ENCODE measurements at places on chromosomes 4 and X.

- no peak for DNase-seq
These were observed 382.4 kb upstream of the GALNT7 start for GRCh38 chr4:172786039-172786792.

DNA sequence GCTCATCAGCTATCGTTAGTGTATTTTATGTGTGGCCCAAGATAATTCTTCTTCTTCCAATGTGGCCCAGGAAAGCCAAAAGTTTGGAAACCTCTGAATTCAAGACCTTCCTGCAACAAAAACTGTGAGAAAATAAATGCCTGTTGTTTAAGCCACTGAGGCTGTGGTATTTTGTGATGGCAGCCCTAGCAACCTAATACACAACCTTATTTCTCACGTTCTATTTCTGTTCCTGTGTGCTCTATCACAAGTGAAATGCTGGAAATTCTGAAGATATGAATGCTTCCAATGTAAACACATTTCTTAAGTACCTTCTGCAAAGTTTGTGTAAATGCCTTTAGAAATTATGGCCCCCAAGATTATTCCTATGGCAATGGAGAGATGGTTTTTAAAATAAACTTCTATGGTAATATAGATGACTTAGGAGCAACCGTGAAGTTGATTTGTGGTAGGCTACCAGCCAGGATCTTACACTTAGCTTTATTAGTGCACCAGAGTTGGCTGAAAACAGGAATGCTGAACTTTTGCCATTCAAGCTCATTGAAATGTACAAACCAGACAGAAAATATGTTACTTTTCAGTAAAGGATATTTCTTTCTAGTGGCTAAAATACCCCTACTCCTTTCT is 148.0 kb downstream of the USP46 start:
- DNase-seq = no peak

GRCh38 chr4:3681191-3681590 is 85.0 kb upstream of the ADRA2C start:
- no peak for DNase-seq

- DNase-seq = no peak
These were observed 40.4 kb upstream of the MAOA start for GRCh38 chrX:43615660-43616059.

DNA sequence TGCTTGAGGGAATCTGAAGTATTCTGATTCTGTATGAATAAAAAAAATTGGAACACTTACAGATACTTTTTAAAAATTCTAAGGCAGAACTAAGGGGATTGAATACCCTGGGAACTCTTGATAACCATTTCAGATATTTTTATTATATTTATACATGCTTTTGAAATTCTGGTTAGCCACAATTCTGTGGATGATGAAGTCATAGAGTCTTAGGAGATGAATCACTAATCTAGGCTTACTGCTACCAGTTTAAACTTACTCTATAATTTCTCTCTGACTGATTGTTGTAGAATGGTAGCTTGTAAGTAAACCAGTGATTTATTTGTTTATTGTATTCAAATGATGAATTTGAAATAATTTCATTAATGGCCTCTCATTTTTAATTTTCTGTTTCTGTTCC is 11.4 kb upstream of the SLAIN2 start:
- no peak for DNase-seq

- no peak for DNase-seq
These were observed 80.9 kb downstream of the FAM114A1 start for GRCh38 chr4:38948551-38948950.

DNA sequence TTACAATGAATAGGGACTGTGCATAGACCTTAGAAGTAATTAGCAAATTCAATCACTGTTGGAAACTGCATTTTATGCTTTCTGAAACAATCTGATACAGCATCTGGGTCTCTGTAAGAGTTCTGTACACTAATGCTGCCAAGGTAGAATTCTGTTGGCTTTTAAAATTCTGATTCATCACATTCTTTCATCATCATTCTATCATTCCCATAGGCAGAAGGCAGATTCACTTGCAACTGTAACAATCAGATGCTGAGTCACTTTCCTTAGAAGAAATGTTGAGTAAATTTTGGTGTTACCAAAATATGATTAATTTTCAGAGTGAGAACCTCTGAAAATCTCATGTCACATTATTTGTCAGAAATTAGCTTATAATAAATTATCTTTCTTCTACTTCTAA is 267.2 kb downstream of the MAPK10 start:
- no peak for DNase-seq

- no peak for DNase-seq
These were observed 79.8 kb upstream of the PPARGC1A start for GRCh38 chr4:23969635-23970145.

- DNase-seq = no peak
These were observed 763.4 kb downstream of the PCDH18 start for GRCh38 chr4:136768925-136769275.

GRCh38 chrX:10620121-10620699 is at the start of gene MID1:
MID1 (minus strand) TSS chrX:10620585; CDS start chrX:10567547, 53,038 bp downstream.
- DNase-seq = peak; percentile 53

GRCh38 chr4:26874110-26874509 is 13.5 kb downstream of the STIM2 start:
- no peak for DNase-seq

DNA sequence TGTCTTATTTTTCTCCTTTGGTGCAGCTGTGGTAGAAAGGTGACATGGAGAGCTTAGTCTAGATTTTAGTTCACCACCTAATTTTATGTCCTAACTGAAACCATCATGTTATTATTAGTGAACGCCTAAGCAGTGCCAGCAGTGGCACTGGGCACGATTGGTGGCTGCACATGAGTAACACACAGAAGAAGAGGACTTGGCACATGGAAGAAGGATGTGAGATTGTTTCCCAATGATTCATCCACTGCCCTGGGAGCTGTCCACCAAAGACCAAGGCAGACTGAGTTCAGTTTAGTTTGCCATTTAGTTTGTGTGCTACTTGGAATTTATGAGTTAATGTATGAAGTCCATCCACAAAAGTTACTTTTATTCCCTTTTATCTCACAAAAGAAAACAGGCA is 68.1 kb upstream of the NAP1L5 start:
- no peak for DNase-seq

DNA sequence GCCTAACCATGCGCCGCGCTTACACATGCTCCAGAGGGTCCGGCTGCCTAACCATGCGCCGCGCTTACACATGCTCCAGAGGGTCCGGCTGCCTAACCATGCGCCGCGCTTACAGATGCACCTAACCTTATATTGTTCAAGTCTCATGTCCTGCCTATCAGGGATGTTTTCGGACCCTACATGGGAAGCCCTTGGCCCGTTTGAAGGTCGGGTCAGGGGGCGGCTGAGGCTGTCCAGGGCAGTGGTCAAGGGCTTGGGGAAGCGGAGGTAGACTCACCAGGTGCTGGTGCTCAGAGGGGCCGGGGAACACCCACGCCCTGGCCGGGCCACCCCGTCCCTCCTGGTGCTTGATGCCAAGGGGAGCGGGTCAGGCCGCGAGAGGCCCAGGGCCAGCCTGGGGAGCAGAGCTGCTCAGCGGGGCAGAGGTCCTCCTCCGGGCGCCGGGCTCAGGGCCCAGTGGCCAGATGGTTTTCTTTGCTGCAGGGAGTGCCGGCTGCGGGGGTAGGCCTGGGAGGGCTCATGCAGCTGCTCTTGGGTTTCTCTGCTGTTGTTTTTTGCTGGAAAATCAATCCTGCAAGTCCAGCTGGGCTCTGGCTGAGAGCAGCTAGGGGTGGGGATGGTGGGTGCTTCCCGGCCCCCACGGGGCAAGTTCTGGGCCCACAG is 35.4 kb upstream of the SPON2 start:
- DNase-seq = peak; percentile 20

- no peak for DNase-seq
These were observed 139.2 kb upstream of the RBPJ start for GRCh38 chr4:26181616-26182015.

DNA sequence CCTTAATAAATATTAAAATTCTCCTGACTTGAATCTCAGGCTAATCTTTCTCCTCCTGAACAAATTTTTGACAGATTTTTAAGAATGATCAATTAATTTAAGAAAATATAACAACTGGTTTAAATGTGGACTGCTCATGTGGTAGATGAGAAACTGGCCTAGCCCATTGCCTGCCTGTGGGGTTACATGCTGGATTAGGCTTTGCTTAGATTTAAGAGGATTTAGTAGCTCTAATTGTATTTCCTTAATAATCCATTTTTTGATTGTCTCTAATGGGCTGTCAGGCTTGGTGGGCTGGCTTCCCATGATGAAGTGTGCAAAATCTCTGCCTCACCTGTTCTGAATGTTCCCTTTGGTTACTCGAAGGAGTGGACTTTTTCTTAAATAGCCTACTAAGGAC is 27.8 kb upstream of the LIMCH1 start:
- DNase-seq = no peak

- no peak for DNase-seq
These were observed 19.4 kb downstream of the GABRA2 start for GRCh38 chr4:46370531-46370930.

DNA sequence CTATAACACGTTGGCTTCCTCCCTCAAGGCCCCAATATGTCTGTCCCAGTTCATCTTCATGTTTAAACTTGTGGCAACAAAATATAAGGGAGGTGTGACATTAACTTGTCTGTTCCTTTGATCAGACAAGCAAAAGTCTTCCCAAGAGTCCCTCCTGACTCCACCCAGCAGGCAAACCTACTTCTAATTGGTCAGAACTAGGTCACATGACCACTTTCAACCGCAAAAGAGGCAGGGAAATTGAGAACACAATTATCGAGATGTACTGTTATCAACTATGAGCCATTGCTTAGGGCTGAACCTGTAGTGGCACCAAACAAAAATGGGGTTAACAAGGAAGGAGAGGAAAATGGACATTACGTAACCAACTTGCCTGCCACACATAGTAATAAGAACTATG is 246.8 kb upstream of the TET2 start:
- no peak for DNase-seq

DNA sequence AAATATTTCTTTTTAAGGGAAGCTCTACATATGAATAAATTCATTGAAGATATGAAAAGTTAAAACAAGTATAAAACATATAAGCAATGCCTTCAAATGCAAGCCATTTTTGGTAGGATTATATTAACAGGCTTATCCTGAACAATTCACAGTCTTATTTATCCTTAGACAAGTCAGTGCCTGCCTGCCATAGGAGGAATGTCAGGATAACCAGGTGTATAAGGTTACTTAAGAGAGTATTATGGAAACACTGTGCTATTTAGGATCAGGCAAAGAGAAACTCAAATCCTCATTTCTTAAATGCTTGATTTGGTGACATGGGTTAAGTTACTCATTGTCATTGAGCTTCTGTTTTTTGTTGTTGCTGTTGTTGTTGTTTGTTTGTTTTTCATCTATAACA is 2029.9 kb upstream of the AGA start:
- no peak for DNase-seq

- no peak for DNase-seq
These were observed 1.2 kb upstream of the TAPT1 start for GRCh38 chr4:16227462-16227868.

- no peak for DNase-seq
These were observed 3.1 kb upstream of the CDKL5 start for GRCh38 chrX:18422325-18422724.

- DNase-seq = no peak
These were observed 361.2 kb downstream of the PCDH7 start for GRCh38 chr4:31081366-31081765.

DNA sequence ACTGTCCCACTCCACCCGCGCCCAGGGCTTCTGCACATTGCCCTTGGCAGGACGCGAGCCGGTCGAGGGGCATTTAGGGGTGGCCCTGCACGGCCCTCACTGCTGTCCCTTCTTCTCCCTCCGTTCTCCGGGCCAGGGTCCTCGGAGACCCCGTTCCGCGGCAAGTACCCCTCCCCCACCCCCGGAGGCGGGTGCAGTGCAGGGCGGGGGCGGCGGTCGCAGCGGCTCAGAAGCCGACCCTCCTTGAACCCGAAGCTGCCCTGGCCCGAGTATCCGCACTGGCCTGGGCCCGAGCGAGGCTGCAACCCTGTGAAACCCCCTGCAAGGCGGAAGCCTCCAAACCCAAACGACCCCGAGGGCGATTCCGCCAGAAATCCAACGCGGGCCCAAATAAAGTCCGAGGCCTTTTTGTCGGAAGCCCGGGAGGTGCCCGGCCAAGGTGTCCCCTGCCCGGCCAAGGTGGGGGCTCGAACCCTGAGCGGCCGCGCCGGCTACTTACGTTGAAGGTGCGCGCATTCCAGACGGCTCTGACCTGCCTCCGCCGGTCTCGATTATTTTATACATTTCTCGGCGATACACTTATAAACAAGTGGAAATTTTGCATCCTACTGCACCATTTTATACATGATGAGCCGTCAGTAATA is 53.1 kb upstream of the TMEM33 start:
- DNase-seq = no peak

- no peak for DNase-seq
These were observed 11.2 kb upstream of the FREM3 start for GRCh38 chr4:143711543-143712154.

DNA sequence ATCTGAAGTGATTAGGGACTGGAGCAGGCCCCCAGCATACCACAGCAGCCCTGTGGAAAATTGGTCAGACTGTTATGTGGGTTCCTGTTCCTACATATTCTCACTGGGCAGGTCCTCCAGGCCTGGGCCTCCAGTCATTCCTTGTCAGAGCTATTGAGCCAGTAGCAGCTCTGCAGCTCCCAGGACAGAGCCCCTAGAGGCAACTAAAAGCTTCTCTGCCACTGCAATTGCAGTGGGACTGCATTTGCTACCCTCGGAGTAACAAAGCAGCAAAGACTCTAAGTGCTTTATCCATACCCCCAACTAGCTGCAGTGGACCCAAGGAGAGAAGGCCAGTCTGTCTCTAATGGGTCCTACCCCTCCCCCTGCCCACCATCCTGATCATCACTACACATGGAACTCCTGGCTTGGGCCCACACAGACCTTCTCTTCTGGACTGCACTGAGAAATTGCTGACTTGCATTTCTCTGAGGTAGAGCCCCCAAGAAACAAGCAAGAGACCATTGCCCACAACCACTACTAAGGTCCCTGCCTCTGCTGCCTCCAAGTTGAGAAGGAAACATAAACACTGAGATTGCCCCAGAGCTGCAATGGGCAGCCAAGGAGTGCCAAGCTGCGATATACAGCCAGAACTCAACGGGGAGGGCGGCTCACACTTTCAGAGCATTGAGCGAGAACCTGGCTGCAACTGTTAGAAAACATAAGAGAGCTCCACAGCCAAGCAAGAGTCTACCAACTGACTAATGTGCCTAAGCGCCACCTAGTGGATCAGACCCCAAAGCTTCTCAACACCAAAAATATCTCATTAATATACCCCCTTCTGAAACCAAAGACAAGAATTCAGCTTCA is 738.7 kb upstream of the NDST4 start:
- peak; percentile 37 for DNase-seq
